ENCODE measurements at places on chromosomes 1 and 21.

GRCh38 chr1:54461731-54462596 lies 55.8 kb upstream of the SSBP3 start:
- H3K4me1 ChIP-seq, result peaks cover 41% of the 10 kb centered on the region
- H3K27ac ChIP-seq, result peak overlapping the region; percentile 20
- H3K4me3 ChIP-seq, result no peak overlapping the region
- H3K27me3 ChIP-seq, result no peaks in the 10 kb centered on the region
- no peaks in the 10 kb centered on the region for H3K36me3 ChIP-seq

GRCh38 chr1:102853136-102853535 lies 255.2 kb downstream of the COL11A1 start:
- no peaks in the 10 kb centered on the region for H3K27me3 ChIP-seq
- no peak overlapping the region for H3K27ac ChIP-seq
- H3K4me3 ChIP-seq, result no peak overlapping the region
- no peaks in the 10 kb centered on the region for H3K36me3 ChIP-seq

DNA sequence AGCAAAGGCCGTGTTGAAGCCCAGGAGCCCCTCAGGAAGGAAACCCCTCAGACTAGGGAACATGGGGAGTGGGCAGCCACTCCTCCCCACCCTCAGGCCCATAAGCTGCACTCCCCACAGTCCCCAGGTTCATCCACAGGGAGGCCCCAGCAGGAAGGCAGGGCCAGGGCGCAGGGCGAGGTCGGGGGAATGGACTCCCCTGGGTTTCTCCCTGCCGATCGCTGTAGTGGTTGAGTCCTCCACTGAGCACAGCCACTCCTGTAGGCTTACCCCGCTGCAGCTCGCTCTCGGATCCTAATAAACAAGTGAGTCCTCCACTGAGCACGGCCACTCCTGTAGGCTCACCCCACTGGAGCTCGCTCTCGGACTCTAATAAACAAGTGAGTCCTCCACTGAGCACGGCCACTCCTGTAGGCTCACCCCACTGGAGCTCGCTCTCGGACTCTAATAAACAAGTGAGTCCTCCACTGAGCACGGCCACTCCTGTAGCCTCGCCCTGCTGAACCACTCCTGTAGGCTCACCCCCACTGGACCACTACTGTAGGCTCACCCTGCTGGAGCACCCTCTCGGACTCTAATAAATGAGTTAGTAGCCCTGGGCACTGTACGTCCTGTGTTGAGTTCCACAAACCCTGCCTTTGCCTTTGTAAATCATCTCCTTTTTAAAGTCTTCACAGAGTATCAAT lies 16.2 kb upstream of the COL18A1 start:
- H3K27ac ChIP-seq, result no peak overlapping the region
- no peak for DNase-seq
- no peaks in the 10 kb centered on the region for H3K4me1 ChIP-seq
- no peaks in the 10 kb centered on the region for H3K36me3 ChIP-seq

- H3K36me3 ChIP-seq, result peaks cover 27% of the 10 kb centered on the region
- no peaks in the 10 kb centered on the region for H3K27me3 ChIP-seq
- H3K4me3 ChIP-seq, result no peak overlapping the region
These were observed 24.2 kb downstream of the ENO1 start for GRCh38 chr1:8854240-8854639.

GRCh38 chr1:52423771-52424170 lies 19.4 kb downstream of the PRPF38A start:
- H3K36me3 ChIP-seq, result peaks cover 69% of the 10 kb centered on the region
- peak; percentile 87 for DNase-seq
- H3K27ac ChIP-seq, result peak overlapping the region; percentile 99
- H3K4me3 ChIP-seq, result peak overlapping the region; percentile 56
- peaks cover 55% of the 10 kb centered on the region for H3K4me1 ChIP-seq

- H3K36me3 ChIP-seq, result no peaks in the 10 kb centered on the region
- H3K27me3 ChIP-seq, result no peaks in the 10 kb centered on the region
- no peak overlapping the region for H3K27ac ChIP-seq
- no peak for DNase-seq
- H3K4me1 ChIP-seq, result no peaks in the 10 kb centered on the region
These were observed 21.9 kb downstream of the NTNG1 start for GRCh38 chr1:107162745-107163144.

- no peak for DNase-seq
- no peak overlapping the region for H3K4me3 ChIP-seq
- no peak overlapping the region for H3K27ac ChIP-seq
- peaks cover 3% of the 10 kb centered on the region for H3K4me1 ChIP-seq
- H3K36me3 ChIP-seq, result peaks cover 37% of the 10 kb centered on the region
These were observed 121.7 kb downstream of the ATF6 start for GRCh38 chr1:161887730-161888287.

DNA sequence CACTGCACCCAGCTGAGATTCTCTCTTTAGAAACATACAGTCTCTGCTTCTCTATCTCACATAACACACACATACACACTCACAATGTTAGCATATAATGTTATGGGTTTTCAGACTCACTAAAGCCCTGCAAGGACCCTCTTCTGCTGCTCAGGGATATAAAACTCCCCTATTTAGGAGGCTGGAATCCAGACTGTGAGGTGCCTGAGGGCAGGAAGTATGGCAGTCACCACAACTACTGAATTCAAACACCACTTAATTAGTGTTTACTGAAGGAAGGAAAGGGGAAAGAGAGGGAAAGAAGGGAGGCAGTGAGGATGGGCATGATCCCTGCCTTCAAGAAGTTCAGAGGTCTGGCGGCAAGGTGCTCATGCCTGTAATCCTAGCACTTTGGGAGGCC lies 7.8 kb upstream of the CDK18 start:
- DNase-seq, result no peak
- H3K27me3 ChIP-seq, result peaks cover 17% of the 10 kb centered on the region
- H3K4me3 ChIP-seq, result no peak overlapping the region
- H3K36me3 ChIP-seq, result no peaks in the 10 kb centered on the region
- no peaks in the 10 kb centered on the region for H3K4me1 ChIP-seq
- H3K27ac ChIP-seq, result no peak overlapping the region

GRCh38 chr1:4971666-4972065 lies 317.3 kb downstream of the AJAP1 start:
- H3K36me3 ChIP-seq, result no peaks in the 10 kb centered on the region
- H3K4me3 ChIP-seq, result no peak overlapping the region
- DNase-seq, result no peak
- no peaks in the 10 kb centered on the region for H3K27me3 ChIP-seq

DNA sequence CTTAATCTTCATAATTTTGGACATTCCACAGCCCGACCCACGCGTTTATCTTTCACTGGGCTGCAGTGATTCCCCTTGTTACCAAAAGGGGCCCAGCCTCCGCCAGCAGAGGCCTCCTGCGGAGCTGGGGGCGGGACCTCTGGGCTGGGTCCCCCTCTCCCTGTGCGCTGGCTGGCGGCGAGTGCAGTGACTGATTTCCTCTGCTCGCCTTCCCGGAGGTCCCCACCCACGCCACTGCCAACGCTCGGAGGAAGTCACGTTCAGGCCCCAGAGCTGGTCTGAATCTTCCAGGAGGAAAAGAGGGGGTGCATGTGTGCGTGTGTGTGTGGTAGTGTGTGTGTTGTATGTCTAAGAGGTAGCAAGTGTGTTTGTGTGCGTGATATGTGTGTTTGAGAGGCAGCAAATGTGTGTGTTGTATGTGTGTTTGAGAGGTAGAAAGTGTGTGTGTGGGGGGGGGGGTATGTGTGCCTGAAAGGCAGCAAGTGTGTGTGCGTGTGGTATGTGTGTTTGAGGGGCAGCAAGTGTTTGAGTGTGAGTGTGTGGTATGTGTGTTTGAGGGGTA lies 35.0 kb upstream of the JAK1 start:
- H3K4me1 ChIP-seq, result peaks cover 31% of the 10 kb centered on the region
- H3K36me3 ChIP-seq, result peaks cover 8% of the 10 kb centered on the region
- peak; percentile 56 for DNase-seq
- peak overlapping the region; percentile 66 for H3K4me3 ChIP-seq
- H3K27ac ChIP-seq, result peak overlapping the region; percentile 7

DNA sequence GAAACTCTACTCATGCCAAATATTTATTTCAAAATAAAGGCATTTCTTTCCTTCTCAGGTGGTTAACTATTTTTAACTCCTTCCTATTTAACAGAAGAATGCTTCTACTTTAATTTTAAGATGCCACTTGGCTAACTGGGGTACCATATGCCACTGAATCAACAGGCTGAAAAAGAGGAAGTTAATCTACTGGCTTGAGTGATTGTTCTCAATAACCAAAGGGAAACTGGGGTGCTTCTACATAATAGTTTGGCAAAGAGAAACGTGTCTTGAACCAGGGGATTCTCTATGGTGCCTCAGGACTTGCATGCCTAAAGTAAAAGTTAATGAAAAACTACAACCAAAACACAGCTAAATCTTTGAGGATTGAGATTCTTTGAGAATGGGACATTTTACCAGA lies 142.6 kb downstream of the DENND1B start:
- H3K36me3 ChIP-seq, result peaks cover 27% of the 10 kb centered on the region
- H3K27ac ChIP-seq, result no peak overlapping the region
- no peaks in the 10 kb centered on the region for H3K4me1 ChIP-seq

DNA sequence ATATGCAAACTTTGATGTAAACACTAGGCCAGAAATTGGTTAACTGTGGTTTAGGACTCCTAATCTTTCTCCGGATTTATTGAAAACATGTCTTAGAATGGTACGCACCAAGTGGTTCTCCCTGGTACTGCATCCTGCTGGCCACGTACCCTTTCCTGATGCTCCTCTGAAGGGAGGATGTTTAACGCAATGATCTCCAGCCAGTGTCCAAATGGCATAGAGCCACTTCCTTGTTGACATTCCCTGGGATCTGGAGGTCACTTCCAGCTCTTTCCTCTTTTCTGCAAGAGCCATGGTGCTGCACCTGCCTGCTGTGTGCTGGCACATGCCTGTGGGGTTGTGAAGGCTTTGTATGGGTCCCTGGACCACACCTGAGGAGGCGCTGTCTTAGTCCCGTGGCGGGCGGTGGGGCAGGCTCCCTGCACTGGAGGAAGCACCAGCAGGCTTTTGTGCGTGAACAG lies 53.9 kb downstream of the GALNT2 start:
- no peak for DNase-seq
- H3K4me1 ChIP-seq, result peaks cover 67% of the 10 kb centered on the region
- no peaks in the 10 kb centered on the region for H3K27me3 ChIP-seq
- H3K36me3 ChIP-seq, result peaks cover 12% of the 10 kb centered on the region
- no peak overlapping the region for H3K27ac ChIP-seq
